CD4-positive, alpha-beta T cell treated with Interferon alpha-2 for 1 hour (primary cell): ENCODE measurements at places on chromosomes 2 and 18.

DNA sequence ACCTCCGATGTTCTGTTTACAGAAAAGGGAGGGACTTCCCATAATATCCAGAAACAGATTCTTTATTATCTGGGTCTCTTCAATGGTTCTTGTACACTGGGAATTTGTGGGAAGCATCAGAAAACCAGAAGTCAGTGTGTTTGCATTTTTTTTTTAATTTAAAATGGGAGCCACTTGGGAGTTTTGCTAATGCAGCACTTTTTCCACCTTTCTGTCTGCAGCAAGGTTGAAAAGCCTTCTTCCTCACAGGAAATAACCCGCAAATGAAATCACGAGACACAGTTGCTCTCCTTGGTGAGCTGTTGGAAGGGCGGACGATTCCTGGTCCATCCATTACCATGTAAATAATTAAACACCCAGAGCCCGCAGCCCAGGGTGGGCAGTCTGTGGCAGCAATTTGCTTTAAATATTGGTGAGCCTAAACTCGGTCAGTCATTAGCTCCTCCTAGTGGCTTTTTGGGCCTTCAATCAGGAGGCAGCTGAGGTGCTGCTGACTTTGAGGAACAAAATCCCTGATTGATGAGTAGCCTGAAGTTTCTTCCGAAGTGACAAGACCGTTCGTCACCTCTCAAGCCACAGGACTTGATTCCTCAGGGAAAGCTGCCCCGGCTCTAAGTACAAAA, 471.5 kb downstream of the EPHA4 start:
- DNase-seq: no peak

- DNase-seq: no peak
Observed at GRCh38 chr2:157477919-157478318, 34.0 kb upstream of the CYTIP start.

DNA sequence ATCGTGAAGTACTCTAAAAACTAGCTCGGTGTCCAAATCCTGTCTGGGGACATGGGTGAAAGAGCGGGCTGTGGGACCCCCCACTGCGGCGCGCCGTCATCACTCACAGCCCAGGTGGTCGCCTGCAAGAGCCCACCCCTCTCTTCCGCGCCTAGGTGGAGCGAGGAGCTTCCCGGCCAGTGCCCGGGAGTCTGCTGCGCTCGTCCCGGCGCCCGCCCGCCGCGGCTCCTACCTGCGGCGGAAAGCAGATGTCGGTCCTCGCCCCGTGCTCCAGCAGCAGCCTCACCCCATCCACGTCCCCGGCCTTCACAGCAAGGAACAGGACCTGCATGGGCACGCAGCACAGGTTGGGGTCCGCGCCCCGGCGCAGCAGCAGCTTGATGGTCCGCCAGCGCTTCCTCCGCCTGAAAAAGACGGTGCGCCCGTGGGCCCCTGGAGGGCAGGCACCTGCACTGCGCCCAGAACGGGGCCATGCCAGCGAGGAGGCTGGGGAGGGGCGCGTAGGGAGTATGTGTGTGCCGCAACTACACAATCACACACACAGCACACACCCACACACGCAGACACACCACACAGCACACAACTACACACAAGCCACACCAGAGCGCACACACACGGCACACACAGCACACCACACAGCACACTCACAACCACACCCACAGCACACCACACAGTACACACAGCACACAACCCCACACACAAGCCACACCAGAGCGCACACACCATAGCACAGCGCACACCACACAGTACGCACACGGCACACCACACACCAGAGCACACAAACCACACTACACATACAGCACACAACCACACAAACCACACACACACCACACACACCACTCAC, 37.4 kb downstream of the ANKMY1 start:
- DNase-seq: no peak

GRCh38 chr2:24104906-24105305, 18.2 kb downstream of the PFN4 start:
- DNase-seq: no peak

- no peak for DNase-seq
Observed at GRCh38 chr2:36809069-36809445, 112.5 kb downstream of the VIT start.

DNA sequence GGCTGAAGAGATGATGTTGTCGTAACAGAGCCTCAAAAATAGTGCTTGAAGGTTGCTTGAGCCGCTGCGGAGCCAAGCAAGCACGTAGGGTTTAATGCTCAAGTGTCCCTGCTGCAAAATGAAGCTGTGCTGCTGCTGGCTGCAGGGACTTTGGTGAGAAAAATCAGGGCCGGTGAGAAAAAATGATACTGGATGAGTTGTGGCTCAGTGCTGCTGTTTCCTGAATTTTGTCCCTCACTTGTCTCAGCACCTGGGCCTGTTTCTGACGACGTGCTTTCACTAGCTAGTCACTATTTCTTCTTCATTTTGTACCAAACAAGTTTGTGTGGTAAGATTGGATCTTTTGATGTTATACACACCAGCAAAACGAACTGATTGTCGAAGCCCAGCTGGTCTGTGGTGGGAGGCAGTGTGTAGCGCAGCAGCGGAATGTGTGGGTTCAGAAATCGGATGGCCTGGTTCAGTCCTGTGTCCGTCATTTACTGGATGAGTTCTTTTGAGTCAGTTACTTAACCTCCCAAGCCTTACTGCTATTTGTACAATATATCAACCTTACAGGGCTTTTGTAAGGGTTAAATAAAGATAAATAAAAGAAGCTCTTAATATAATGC, 172.8 kb upstream of the FOSL2 start:
- no peak for DNase-seq

- DNase-seq: no peak
Observed at GRCh38 chr2:171008550-171009205, 79.6 kb downstream of the GORASP2 start.
